ENCODE measurements at places on chromosomes 7 and 10. TPM values are rescaled to one million over a fixed set of nuclear protein-coding genes. Genes with fewer than 3 reads are reported as not detected.

- DNase-seq: no peak
Observed at GRCh38 chr10:19891429-19891828, 75.2 kb downstream of the PLXDC2 start.

GRCh38 chr7:113664867-113665266 lies 253.9 kb downstream of the PPP1R3A start:
- no peak for DNase-seq

DNA sequence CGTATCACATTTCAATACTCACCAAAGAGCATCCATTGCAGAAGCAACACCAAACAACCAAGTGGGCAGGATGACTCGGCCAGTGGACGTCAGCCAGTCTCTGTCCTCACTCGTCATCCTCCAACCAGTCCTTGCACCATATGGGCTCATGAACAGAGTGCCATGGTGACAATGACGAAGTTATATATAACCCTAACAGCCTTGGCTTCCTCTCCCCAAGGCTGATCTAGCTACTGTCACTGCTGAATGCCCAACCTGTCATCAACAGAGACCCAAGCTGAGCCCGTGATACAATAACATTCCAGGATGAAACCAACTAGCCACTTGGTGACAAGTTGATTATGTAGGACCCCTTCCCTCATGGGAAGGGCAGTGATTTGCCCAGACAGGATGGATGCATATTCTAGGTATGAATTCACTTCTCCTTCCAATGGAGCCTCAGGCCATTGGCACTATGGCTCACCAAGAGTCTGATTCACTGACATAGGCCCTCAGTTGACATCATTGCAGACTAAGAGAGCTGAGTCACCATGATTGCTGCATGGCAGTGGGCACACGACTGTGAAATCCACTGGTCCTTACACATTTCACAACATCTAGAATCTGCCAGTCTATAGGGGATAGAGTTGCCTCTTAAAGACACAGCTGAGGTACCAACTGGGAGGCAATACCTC lies 26.3 kb upstream of the PPIF start:
- no peak for DNase-seq

GRCh38 chr7:108529341-108529740 lies 3.4 kb upstream of the PNPLA8 start:
- DNase-seq: no peak

DNA sequence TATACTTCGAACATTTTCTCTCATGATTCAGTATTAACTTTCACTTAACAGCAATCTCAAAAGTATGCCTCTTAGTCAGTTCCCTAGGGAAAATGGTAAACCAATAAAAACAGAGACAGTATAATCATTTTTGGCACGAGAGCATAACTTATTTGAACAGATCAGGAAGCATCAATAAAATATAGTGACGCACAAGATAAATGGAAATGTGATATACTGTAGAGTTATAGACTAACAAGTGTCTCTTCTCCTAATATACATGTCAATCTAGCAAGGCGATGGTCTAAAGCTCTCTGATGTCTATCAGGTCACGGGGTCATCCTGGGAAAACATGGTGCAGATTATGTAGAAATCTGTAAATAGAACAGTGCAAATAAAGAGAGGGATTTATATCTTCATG lies 131.6 kb downstream of the HGF start:
- DNase-seq: no peak

DNA sequence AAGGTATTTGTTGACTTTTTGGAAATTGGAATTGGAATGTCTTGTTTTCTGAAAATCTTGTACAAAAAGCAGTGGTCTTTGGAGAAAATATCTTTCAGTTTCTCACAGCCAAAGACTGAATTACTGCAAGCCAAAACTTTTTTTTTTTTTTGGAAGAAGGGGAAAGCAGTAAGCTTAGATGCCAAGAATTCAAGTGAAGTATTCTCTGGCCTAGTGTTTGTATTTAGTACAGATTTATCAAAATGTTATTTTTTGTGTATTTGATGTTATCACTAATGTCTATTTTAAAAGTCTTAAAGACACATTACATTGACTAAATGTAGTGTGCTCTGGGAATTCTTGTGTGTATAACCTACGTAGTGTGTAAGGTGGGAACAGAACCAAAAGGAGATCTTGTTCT lies 6.2 kb downstream of the TET1 start:
- DNase-seq: no peak

Gene CTNNA3
- 26.4 TPM for total RNA-seq

- no peak for DNase-seq
Observed at GRCh38 chr7:132531562-132531961, 44.7 kb downstream of the PLXNA4 start.

GRCh38 chr7:157888579-157888978 lies 551.8 kb downstream of the DNAJB6 start:
- DNase-seq: no peak

DNA sequence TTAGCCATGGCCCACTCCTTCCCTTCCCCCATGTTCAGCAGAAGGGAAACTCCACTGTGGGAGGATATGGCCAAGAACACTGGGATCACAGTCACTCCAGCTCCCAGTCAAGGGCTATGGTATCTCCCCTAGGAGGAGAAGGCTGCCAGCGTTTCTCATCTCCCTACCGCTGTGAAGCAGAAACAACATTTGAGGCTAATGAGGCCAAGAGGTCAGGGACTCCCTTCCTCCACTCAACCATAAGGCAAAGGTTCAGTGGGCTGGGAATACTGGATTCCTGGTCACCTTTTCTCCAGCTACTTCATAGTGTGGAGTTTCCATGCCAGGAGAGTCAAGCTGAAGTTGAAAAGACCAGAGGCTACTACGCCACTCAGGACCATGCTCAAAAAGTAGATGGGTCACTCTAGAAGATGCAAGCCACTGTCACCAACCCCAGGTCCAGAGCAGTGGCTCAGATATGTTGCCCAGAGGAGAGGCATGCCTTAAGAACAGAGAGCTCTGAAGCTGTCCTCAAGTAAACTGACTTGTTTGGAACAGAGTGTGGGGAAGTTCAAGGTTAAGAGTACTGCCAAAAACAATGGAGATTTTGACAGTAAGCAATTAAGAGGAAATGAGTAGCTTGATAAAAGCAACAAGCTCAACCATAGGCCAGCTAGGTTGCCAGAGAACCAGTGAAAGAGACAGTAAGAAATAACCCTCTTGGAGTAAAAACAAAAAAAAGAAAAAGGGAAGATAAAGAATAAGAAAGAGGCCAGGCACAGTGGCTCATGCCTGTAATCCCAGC lies 3.8 kb upstream of the TMEM140 start:
- no peak for DNase-seq

DNA sequence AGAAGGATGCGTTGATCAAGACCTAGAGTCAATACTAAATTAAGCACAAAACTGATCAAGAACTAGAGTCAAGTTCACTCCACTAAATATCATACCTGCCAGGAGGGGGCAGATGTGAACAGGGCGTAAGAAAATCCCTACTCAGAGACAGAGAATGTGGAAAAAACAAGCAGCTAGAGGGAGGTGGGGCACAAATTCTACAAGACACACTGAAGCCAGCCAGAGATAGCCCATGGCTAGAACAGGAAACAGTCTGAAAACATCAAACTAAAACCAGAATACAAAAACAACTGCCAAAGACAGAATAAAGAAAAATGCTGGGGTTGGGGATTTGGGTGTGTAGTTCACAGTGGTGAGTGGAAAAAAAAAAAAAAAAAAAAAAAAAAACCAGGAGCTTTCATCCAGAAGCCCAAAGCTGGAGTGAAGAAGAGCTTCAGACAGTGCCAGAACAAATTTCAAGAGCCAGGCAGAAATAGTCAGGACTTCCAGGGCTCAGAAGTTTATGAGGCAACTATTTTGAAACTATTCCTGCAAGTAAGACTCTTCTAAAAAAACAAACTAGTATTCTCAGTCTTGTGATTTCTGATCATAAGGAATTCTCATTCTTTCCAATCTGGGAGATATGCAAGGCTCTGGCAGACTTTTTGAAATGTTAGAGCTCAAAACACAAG lies 118.3 kb downstream of the CCDC71L start:
- DNase-seq: peak; percentile 33

GRCh38 chr7:141073173-141073640 lies 657 bp upstream of the TMEM178B start:
- no peak for DNase-seq

All from tibial nerve (tissue), 4 donors.